ENCODE measurements at places on chromosomes 5 and 9.

GRCh38 chr9:114855488-114855887 is 49.6 kb upstream of the TNFSF15 start:
- DNase-seq = no peak

- peak; percentile 49 for DNase-seq
Observed at GRCh38 chr5:57499262-57500050, 16.8 kb upstream of the ACTBL2 start.

DNA sequence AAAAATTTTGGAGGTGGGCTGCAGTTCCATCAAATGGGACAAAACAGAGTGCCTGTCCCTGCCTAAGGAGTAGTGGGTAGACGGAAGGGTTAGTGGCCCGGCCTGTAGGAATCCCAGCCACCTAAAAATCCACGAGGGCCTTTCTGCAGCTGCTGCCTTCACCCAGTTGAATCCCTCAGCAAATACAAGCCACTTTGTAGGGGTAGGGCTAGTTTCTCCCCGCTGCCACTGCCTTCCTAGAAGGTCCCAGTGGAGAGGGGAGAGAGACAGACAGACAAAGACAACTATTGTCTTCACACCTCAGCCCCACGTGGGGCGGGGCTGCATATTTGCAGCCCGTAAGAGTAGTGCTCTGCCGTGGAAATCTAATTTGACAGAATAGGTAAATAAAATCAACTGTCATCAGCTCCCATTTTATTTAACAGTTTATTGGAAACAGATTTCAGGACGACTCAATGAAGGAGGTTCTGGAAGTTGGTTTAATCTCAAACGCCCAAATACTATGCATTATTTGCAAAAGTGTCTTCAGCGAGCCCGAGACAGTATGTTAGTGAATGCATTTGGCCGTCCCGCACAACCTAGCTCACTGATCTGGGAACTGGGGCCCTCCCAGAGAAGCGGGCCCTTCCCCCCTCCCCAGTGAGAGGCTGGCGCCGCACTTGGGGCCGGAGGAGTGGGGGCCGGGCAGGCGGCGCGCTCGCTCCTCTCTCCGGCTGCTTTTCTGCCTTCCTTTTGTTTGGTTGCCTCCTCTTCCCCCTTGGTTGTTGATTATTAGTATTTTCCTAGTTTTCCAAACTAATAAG is 67.6 kb upstream of the TBCA start:
- no peak for DNase-seq

GRCh38 chr9:99472240-99472915 is 250.3 kb downstream of the SEC61B start:
- no peak for DNase-seq

DNA sequence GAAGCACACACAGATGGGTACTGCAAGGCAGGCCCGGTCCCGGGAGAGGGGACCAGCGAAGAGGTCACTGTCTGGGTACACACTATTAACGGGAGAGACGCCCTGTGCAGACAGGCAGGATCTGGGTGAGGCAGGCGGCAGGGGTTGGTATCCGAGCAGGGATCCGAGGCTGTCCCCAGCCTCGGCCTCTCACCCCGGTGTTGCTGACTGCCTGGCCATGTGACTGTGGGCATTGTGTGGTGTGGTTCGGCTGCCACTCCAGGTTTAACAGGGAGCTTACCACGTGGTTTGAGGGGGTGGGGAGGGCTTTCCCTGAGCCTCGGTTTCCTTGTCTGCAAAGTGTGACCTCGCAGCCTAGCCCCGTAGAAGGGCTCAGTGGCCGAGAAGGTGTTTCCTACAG is 11.1 kb upstream of the RALGDS start:
- DNase-seq = no peak

- no peak for DNase-seq
Observed at GRCh38 chr5:76025069-76025468, 58.1 kb upstream of the SV2C start.

GRCh38 chr9:15206903-15207696 is 99.9 kb downstream of the TTC39B start:
- DNase-seq = peak; percentile 15

GRCh38 chr9:81513059-81513458 is 176.3 kb downstream of the TLE1 start:
- no peak for DNase-seq

GRCh38 chr5:5298068-5298633 is 124.3 kb upstream of the ICE1 start:
- no peak for DNase-seq

DNA sequence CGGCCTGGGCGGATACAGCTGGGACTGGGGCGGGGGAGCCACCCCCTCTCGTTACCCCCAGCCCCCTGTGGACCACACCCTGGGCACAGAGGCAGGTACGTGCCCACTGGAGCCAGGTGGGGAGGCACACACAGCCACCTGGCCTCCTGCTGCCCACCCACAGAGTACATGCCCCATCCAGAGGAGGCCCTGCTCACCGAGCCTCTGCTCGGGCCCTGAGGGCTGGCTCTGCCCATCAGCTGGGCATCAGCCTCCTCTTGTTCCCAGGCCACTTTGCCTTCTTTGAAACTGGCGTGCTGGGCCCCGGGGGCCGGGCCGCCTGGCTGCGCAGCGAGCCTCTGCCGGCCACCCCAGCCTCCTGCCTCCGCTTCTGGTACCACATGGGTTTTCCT is 6.3 kb downstream of the MAMDC4 start:
- DNase-seq = no peak

GRCh38 chr9:97740848-97741821 is 44.0 kb upstream of the XPA start:
- DNase-seq = peak; percentile 5

GRCh38 chr5:98880598-98880997 is 48.2 kb downstream of the CHD1 start:
- no peak for DNase-seq

DNA sequence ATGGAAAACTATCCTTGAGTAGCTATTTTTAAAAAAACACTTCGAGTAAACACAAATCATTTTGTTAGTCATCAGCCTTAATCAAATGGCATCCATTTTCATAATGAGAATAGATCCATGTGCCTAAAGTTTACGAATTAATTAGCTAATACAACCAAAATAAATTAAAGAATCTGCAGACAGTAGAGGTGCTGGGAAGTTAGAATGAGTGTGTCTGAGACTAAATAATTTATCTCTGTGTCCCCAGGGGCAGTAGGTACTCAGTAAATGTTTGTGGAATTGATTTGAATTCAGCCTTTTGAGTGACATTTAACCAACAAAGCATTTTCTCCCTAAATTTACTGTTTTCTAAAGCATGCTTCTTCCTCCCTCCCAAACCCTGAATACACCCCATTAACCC is 18.6 kb downstream of the TNFSF15 start:
- DNase-seq = no peak

- no peak for DNase-seq
Observed at GRCh38 chr9:95937131-95937530, 61.6 kb downstream of the ERCC6L2 start.

DNA sequence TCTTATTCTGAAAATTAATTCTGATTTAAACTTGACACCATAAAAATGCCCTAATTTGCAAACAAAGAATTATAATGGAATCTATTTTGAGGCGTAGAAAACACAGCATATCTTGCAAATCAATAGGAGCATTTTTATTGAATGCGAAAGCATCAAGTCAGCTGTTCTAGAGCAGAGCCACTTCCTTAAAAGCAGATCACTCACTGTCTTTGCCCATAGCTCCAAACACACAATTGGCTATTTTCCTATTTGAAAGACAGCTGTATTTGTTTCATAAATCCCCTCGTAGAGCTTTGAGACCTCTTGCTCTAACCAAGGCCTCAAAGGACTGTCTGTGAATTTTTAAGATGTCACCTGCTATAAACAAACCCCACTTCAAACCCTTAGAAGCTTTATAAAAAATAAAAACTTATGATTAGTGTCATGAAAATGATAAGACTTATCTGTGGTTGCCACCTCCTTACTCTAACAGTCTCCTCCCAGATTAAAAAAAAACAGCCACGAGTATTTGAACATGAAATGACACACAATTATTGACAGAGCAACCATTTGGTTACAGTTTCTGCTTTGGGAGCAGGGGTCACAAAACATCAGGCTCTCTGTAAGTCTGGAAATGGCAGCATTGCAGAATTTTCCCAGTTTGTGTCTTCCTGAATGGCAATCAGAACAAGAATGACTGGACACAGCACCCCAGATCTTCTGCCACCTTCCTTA is 75.6 kb upstream of the RASEF start:
- DNase-seq = no peak

GRCh38 chr5:138737494-138738265 is 15.5 kb upstream of the CTNNA1 start:
- no peak for DNase-seq

- no peak for DNase-seq
Observed at GRCh38 chr5:158461240-158461854, 602.4 kb upstream of the CLINT1 start.

DNA sequence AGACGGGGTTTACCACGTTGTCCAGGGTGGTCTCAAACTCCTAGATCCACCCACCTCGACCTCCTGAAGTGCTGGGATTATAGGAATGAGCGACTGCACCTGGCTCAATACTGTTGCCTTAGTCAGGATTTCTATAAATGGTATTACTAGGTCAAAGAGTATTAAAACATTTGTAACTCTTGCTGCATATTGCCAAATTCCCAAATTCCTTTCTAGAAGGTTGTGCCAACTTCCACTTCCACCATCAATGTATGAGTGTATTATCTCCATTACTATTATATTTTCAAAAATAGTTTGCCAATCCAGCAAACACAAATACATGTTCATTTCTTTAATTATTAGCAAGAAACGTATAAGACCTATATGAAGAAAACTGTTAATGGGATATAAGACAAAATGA is 10.6 kb downstream of the PTGR1 start:
- no peak for DNase-seq

- DNase-seq = no peak
Observed at GRCh38 chr5:84137541-84137940, 247.1 kb downstream of the EDIL3 start.

DNA sequence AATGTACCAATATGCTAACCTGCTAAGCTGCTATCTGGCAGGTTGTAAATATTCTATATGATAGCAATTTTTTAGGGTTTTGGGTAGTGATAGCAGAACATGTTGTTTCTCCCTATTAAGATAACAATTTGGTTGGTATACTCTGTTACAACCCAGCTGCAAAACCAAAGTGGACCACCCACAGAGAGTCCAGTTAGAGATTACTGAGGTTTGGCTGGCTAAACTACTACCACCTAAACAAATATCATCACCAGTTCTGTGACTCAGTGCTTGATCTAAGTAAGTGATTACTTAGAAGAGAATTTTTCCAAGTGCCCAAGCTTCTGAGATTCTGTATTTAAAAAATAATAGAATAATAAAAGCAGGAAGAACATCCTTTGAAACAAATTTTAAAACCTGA is 72.3 kb downstream of the XRCC4 start:
- no peak for DNase-seq

GRCh38 chr5:317086-317811 is 4.3 kb upstream of the AHRR start:
- DNase-seq = peak; percentile 66

DNA sequence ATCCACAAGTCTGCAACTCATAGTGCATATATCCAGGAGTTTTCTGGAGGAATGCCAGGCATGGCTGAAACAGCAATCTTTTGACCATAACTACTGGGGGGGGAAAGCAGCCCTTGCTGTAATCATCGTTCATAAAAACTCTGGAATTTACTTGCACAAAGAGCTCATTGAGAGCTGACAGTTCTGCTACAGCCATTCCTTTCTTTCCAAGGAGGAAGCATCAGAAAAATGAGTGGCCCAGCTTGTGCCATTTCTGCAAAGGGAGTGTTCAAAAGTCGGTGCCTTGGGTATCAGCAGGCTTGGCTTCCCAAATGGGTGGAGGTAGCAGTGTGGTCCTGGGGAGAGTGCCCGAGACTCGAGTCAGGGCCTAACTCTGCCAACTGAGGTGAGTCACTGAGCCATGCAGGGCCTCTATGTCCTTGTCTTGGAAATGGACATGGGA is 101.5 kb downstream of the GCNT1 start:
- DNase-seq = no peak

DNA sequence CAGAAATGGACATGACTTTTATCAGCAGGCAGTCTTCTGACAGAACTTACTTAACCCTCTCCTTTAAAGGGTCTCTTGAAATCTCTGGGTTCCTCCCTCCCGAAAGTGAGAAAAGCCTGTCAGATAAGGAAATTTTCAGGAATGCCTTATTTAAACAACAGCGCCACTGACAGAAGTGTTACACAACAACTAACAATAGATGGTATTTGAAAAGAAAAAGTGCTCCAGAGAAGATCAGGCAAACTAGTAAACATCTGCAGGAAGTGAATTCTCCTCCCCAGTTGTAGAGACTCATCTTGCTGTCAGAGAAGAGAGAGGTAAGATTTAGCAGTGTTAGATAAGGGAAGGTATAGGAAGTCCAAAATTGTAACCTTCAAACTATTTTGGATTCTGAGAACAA is 107.2 kb upstream of the NFIL3 start:
- DNase-seq = no peak

DNA sequence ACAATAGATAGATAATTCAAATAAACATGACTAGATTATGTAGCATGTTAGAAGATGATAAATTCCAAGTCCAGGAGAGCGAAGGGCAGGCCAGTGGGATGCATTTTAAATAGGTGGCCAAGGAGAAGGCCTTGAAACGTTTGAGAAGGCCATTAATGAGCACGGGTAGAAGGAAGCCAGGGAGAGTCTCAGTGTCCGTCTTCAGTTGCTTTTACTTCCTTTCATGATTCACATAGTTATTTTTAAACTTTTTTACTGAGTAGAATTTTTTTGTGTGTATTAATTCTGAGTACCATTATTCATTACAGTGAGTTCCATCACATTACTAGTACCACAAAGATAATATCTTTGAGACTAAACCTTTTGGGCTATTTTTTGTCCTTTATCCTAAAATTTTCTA is 259.2 kb downstream of the ARRDC3 start:
- no peak for DNase-seq

DNA sequence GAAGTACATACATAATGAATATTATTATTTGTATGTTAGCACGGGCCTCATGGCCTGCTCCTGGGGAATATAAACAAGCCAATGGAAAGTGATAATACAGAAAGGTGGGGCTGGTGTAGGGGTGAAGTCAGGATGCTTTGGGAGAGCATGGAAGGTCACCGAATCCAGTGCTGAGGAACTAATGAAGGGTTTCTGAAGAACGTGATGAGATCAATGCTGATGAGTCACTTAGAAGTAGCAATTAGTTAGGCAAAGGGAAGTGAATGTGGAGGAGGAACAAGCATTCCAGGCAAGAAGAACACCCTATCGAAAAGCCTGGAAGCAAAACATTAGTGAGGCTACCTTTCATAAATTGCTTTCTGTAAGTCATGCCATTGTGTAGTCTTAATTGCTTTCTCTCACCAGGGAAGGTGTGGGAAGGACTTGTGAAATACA is 2.1 kb downstream of the ANXA1 start:
- no peak for DNase-seq

- DNase-seq = no peak
Observed at GRCh38 chr5:133760532-133760931, 148.2 kb upstream of the FSTL4 start.

- DNase-seq = no peak
Observed at GRCh38 chr9:125317704-125318103, 56.1 kb downstream of the GAPVD1 start.

GRCh38 chr5:66143473-66144073 is 527 bp upstream of the SREK1 start:
- DNase-seq = no peak
